ENCODE measurements at places on chromosomes 5 and 9.

- no peak for DNase-seq
Measured at GRCh38 chr5:76294573-76294972, 108.5 kb upstream of the IQGAP2 start.

GRCh38 chr5:8601831-8602354, 732.9 kb downstream of the MTRR start:
- DNase-seq: no peak

GRCh38 chr5:61435368-61435767, 103.3 kb downstream of the ZSWIM6 start:
- no peak for DNase-seq

DNA sequence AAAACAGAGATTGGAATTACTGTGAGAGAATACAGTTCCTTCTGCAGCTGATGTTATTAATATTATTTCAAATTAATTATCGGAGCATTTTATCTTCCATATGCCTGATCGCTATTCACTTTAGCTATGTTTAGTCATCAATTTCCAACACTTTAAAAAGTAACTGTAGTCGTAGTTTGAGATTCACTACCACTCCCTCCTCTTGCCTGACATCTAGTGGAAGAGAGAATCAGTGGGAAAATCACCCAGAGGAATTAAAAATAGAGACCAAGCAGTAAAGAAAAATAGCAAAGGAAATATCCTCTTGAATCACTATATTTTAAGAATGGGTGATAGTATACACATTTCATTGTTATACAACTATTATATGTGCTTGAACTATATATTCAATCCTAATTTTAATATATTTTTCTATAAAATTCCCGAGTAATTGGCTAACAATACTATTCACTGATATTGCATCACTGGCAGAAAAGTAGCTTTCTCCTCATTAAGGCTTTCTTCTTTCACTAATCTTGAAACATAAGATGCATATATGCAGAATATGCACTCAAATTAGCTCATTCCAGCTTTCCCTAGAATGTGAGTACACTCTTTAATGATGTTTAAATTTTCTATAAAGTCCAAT, 708.7 kb downstream of the CDH9 start:
- no peak for DNase-seq

DNA sequence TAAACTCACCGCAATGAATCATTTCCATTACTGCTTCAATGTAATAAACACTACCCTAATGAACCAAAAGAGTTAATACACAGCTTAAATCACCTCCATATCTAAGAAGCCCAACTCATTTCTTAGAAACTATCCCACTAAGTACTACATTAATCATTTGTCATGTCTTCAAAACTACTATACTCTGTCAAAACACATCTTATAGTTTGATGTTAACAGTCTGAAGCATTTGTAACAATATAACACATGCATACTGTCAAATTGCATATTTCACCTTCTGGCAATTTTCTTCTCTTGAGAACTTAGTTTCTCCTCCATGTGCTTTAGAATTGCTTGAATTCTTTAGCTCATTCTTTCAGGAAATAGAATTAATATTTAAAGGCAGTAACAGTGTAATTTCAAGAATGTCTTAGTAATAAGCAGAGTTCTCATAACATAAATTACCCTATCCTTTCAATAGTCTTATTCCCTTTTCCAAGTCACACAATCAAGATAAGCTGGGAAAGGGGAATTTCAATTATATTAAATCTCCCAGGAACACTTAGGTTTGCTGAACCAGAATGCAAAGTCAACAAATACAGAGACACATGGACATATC, 199.7 kb downstream of the ATPSCKMT start:
- DNase-seq: no peak

GRCh38 chr5:163604013-163604412, 98.6 kb downstream of the MAT2B start:
- DNase-seq: no peak

DNA sequence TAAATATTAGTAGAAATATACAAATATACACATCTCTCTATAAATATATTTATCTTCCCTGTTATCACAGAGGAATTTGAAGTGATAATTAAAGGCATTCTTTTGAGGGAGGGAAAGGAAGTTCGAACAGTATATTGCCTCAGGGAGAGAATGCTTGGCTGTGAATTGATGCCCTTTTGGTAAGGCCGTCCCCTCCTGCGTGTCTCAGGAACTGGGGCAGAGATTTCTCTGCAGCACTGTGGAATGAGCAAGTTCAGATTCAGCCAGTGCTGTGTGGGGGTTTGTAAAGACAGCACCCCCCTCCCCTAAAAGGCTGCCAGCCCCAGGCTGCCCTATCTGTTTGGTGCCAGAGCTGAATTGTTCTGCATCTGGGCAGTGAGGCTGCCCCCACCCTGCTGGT, 42.0 kb downstream of the UBE2QL1 start:
- no peak for DNase-seq
